Globus pallidus (tissue), 1 donor: ENCODE measurements at places on chromosomes 3 and 15.

- DNase-seq = no peak
Measured at GRCh38 chr3:195337747-195338146, 66.8 kb upstream of the XXYLT1 start.

- DNase-seq = no peak
Measured at GRCh38 chr3:197297002-197297401, 1.4 kb downstream of the DLG1 start.

DNA sequence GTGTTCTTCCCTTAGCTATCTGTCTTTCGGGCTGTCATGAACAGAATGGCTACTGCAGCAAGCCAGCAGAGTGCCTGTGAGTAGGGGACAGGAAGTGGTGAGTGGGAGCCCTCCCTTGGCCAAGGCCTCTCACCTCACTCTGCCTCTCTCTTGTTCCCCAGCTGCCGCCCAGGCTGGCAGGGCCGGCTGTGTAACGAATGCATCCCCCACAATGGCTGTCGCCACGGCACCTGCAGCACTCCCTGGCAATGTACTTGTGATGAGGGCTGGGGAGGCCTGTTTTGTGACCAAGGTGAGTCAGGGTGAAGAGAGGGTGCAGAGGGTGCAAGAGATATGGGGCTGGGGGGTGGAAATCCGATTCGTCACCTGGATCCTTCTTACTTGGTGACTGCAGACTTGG lies 3.0 kb downstream of the DLL4 start:
- no peak for DNase-seq

DNA sequence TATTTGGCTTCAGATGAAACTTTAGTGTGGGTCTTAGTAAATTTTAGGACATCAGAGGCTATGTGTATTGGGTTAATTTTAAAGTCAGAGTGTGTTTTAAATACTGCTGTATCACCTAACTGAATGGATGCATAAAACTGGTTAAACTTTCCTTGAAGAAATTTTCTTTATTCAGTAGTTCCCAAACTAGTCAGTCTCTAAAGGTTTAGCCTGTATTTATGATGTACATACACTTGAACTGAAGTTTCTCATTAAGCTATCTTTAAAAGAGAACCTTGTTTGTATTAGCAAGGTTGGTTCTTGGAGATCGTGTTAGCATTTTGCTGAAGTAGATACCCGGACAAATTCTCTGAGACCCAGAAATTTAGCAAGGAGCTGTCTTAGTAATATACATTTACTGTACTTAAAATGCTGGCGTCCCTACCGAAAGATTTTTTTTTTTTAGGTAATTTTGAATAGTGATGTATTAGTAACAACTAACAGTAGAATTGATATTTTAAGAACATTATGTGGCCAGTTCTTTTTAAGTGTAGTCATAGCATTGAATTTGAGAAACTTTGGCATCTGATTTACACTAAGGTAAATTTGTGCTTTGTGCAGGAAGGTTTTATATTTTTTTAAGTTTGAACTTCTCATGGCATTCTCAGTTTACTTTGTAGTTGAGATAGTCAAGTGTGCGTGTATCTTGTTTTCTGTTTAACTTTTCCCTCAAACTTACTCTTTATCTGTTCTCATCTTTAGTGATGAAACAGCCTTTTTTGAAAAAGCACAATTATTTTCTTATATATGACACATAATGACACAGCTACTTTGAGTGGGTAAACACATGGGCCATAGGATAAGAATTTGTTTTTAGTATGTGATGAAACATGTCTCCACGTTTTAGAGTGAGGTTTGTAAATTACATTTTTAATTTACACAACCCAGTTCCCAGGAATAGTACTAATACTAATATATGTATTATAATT lies 2.9 kb downstream of the DIPK2A start:
- DNase-seq = peak; percentile 53

DNA sequence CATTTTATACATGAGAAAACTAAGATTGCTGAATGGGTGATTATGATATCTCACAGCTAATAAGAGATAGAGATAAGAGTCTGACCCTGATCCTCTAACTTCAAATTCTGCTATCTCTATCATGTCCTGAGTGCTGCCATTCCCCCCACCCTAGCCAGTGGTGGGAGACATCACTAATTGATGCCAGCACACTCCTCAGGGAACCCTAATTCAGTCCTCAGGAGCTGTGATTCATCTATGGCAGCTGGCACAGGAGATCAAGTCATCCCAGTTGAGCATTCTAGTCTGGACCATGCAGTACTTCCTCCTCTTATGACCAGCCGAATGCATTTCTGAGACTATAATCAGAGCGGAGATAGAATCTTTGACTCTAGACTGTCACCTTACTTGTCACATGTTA lies 71.9 kb downstream of the SYNM start:
- DNase-seq = no peak

DNA sequence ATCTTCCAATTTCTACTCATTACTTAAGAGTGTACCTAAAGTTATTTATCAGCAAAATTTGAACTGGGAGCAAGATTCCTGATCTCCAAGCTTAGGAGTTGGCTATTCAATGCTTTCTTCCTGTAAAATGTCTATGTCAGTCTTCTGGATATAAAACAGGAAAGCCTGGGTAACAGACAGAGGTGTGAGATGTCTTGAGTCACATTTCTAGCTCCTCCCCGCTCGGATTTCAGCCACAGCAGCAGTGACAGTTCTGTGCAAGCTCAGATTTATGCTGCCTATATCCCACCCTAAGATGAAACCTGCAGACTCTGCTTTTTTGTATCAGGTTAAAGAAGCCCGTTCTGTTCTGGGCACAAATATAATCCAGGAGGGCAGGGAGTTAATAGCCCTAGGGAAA lies 2.1 kb upstream of the ARMC8 start:
- no peak for DNase-seq

DNA sequence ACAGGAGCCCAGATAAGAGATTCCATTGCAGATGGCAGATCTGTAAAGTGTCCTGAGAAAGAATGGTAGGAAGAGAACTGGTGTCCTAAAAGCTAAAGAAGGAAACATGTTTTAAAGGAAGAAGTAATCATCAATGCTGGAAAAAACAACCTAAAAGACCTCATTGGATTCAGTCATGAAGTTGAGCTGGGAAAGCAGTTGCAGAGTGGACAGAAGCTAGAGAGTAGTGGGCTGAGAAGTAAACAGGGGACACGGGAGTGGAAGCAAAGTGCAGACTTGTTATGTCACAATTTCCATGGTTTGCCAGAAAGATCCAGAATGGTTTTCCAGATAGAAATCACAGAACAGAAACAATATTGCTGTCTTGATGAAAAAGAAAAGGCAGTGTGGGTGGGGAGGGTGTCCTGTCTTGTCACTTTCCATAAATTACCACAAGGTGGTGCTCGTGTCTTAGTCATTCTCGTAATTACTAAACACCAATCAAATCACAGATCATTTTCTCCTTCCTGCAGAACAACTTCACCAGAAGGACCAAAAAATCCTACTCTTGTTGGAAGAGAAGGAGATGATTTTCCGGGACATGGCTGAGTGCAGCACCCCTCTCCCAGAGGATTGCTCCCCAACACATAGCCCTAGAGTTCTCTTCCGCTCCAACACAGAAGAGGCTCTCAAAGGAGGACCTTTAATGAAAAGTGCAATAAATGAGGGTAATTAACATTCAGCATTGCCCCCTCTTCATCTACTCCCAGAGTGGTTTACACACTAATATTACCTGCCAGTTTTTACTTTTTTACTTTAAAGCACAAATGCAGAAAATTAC lies 64.5 kb downstream of the KLHL25 start:
- peak; percentile 69 for DNase-seq

DNA sequence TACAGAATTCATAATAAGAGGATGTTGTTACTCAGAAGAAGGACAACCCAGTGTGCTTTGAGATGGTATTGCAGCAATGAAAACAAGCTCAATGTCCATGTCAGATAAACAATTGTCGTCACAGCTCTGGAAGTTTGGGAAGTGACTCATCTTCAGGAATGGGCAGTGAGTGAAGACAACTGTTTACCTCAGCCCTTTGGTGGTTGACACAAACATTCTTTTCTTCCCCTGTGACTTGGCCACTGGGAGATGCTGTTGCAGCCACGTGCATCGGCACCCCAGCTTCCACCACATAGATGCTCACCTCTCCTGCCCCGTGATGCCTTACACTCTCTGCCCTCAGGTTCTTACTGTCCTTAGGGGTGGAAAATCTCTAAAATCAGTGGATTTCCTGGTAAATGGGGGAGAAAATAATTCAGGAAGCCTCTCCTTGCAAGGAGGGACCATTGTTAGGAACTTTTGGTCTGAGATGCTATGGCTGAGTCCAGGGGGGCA lies 114.1 kb upstream of the GALNT15 start:
- peak; percentile 65 for DNase-seq
